ENCODE measurements at places on chromosomes 1 and 21.

DNA sequence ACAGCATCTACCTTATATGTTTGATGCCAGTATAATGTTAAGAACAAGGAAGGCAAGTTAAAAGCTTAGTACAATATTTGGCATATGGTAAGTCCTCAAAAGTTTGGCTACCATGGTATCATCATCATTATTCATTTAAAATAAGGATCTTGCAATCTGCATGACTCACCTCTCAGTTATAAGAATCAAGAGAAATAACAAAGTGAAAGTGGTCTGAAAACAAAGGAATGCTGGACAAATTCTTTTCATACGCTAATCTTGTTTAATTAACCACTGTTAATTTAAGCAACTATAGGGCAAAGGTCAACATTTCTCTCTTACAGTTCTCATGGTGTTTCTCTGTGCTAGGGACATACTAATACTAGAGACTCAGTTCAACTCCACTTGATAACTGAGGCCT lies 13.0 kb upstream of the CLDN19 start:
- no peak for DNase-seq

- DNase-seq = no peak
Observed at GRCh38 chr1:210233495-210234328, 1.1 kb downstream of the SERTAD4 start.

DNA sequence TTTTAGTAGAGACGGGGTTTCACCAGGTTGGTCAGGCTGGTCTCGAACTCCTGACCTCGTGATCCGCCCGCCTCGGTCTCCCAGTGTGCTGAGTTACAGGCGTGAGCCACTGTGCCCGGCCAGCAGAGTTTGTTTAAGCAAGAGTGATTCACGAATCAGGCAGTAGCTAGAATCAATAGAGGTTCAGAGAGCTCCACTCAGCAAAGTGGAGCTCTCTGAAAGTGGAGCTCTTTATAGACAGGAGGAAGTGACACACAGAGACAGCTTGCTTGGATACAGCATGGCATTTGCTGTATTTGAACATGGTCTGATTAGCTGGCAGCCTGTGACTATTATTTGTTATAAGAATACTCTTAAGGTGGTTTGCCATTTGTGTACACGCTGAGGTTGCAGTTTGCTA lies 27.1 kb upstream of the CD34 start:
- no peak for DNase-seq

DNA sequence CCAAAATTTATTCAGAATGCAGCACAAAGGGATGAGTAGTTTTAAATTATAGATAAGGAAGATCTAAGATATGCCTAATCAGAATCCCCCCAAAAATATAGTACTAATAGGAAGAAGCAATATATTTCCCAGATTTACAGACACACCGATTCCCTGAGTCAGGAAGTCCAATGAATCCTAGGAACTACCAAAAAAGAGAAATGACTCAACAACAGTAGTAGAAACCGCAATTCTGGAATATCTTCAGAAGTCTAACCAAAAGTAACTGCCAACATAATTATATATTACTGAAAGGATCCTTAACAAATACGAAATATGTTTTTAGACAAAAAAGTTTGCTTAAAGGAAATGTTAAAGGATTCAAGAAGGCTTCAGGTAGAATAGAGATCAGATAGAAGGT lies 10.3 kb downstream of the AHCTF1 start:
- no peak for DNase-seq

GRCh38 chr1:44497422-44498170 lies 92.5 kb downstream of the RNF220 start:
- DNase-seq = no peak

GRCh38 chr1:201562257-201562656 lies 23.3 kb downstream of the NAV1 start:
- DNase-seq = no peak

GRCh38 chr1:84692391-84692790 lies 2.1 kb upstream of the SSX2IP start:
- DNase-seq = no peak

- no peak for DNase-seq
Observed at GRCh38 chr1:43348343-43348808, 10.4 kb upstream of the CDC20 start.

- DNase-seq = no peak
Observed at GRCh38 chr1:91864017-91864700, 21.8 kb downstream of the TGFBR3 start.

Data from stimulated activated CD8-positive, alpha-beta memory T cell treated with anti-CD3 and anti-CD28 coated beads, Interleukin-7, amount 100 ng/mL, for 4 hours (primary cell).